Thyroid gland (tissue), 4 donors: ENCODE measurements at places on chromosomes 12 and 14. TPM values are rescaled to one million over a fixed set of nuclear protein-coding genes. Genes with fewer than 3 reads are reported as not detected.

Gene TGFB3
- total RNA-seq, result 11.0 TPM

GRCh38 chr12:30761730-30762129, 7.0 kb upstream of the CAPRIN2 start:
- no peaks in the 10 kb centered on the region for H3K36me3 ChIP-seq
- H3K27me3 ChIP-seq, result no peaks in the 10 kb centered on the region
- H3K27ac ChIP-seq, result no peak overlapping the region

DNA sequence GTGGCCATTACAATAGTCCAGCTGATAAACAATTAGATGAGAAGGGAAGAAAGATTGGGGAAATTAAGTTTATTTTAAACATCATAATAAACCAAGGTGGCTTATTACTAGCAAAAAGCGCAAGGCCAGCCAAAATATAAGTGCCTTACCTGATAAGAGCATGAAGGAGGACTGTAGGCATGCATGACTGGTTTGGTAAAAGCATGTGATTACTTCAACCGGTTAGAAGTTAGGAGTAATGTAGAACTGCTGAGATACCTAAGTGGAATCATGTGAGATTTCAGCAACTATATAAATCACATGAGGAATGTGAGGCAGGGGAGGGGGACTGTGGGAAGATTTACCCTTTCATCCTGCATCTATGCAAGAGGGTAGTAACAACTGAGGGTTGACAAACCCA, 59.7 kb upstream of the CCDC196 start:
- peak; percentile 37 for DNase-seq
- H3K27me3 ChIP-seq, result no peaks in the 10 kb centered on the region
- no peaks in the 10 kb centered on the region for H3K36me3 ChIP-seq
- no peak overlapping the region for H3K4me3 ChIP-seq
- H3K4me1 ChIP-seq, result peaks cover 13% of the 10 kb centered on the region

DNA sequence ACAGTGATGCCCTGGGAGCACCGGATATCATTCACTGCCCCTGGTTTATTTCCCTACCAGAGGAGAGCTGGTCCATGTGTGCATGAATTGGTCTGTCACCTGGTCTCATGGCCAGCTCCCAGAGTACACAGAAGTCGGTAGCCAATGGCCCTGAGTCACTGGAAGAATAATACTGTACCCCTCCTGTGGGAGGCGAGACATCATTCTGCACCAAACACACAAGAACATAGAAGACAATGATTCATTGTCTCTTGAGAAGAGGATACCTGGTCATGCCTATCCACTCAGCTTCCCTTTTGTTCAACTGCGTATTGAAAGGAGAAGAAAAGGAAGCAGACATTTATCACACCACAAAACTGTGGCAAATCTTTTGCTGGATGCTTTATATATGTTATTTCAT, 216.2 kb downstream of the DPF3 start:
- no peaks in the 10 kb centered on the region for H3K4me1 ChIP-seq
- no peaks in the 10 kb centered on the region for H3K27me3 ChIP-seq
- no peaks in the 10 kb centered on the region for H3K36me3 ChIP-seq
- no peak overlapping the region for H3K27ac ChIP-seq
- no peak overlapping the region for H3K4me3 ChIP-seq
- DNase-seq, result no peak

Gene MYF5
- total RNA-seq, result not detected

GRCh38 chr14:24701062-24701461, 67.1 kb upstream of the GZMB start:
- H3K4me1 ChIP-seq, result no peaks in the 10 kb centered on the region
- H3K36me3 ChIP-seq, result no peaks in the 10 kb centered on the region
- DNase-seq, result no peak
- H3K27me3 ChIP-seq, result no peaks in the 10 kb centered on the region

Gene DUSP6
- 35.7 TPM for total RNA-seq
